ENCODE measurements at places on chromosomes 4 and X. TPM values are rescaled to one million over a fixed set of nuclear protein-coding genes. Genes with fewer than 3 reads are reported as not detected.

The CT47B1 gene
- not detected for total RNA-seq

The TDO2 gene
- total RNA-seq = 1.0 TPM

The IL3RA gene
- not detected for total RNA-seq

The KLB gene
- not detected for total RNA-seq

The GLRB gene
- total RNA-seq = 4.2 TPM

The SEPTIN11 gene
- 150 TPM for total RNA-seq

The USP17L30 gene
- total RNA-seq = not detected

The FAM53A gene
- 5.7 TPM for total RNA-seq

The FABP2 gene
- not detected for total RNA-seq

The ZIC3 gene
- total RNA-seq = not detected

The ATP8A1 gene
- 0.45 TPM for total RNA-seq

The HERC5 gene
- 0.17 TPM for total RNA-seq

The F9 gene
- total RNA-seq = not detected

The HTR2C gene
- not detected for total RNA-seq

The USP26 gene
- total RNA-seq = not detected

The TMEM156 gene
- total RNA-seq = 1.8 TPM

The FAM47E gene
- total RNA-seq = 0.15 TPM

The NHSL2 gene
- 0.84 TPM for total RNA-seq

The CPE gene
- total RNA-seq = 11.6 TPM

The VSIG1 gene
- not detected for total RNA-seq

The EXOC1L gene
- not detected for total RNA-seq

The UGT2B15 gene
- not detected for total RNA-seq

The TEX13B gene
- total RNA-seq = not detected

The AMOT gene
- 5.0 TPM for total RNA-seq

The FHL1 gene
- total RNA-seq = 36.4 TPM

The NWD2 gene
- not detected for total RNA-seq

The MGARP gene
- total RNA-seq = 11.3 TPM

The MAGEC2 gene
- total RNA-seq = not detected

The ESX1 gene
- not detected for total RNA-seq

The FAM184B gene
- total RNA-seq = not detected

The TMEM47 gene
- 25.7 TPM for total RNA-seq

The F11 gene
- not detected for total RNA-seq

The PABPC1L2A gene
- not detected for total RNA-seq

The GABRQ gene
- total RNA-seq = 0.15 TPM

The PSAPL1 gene
- total RNA-seq = not detected

The SPP1 gene
- not detected for total RNA-seq

The TLR8 gene
- total RNA-seq = not detected

The PGK1 gene
- 240 TPM for total RNA-seq

The AWAT2 gene
- total RNA-seq = not detected

The ALAS2 gene
- not detected for total RNA-seq

The SMIM43 gene
- 0.59 TPM for total RNA-seq

The MAGEA12 gene
- not detected for total RNA-seq

The GLRA3 gene
- total RNA-seq = not detected

The GYPE gene
- total RNA-seq = 0.74 TPM

The DUSP21 gene
- total RNA-seq = not detected

The NPY5R gene
- total RNA-seq = not detected

The WWC2 gene
- total RNA-seq = 11.6 TPM

The S100P gene
- not detected for total RNA-seq

The LAS1L gene
- 30.8 TPM for total RNA-seq

The GPAT3 gene
- total RNA-seq = 2.4 TPM
